Tibial nerve (tissue), 4 donors: ENCODE measurements at places on chromosomes 2 and 18. TPM values are rescaled to one million over a fixed set of nuclear protein-coding genes. Genes with fewer than 3 reads are reported as not detected.

The ALPG gene
- total RNA-seq: not detected

The ITGAV gene
- total RNA-seq: 102 TPM

- DNase-seq: no peak
Observed at GRCh38 chr18:45227001-45227742, 388.1 kb upstream of the SLC14A2 start.

DNA sequence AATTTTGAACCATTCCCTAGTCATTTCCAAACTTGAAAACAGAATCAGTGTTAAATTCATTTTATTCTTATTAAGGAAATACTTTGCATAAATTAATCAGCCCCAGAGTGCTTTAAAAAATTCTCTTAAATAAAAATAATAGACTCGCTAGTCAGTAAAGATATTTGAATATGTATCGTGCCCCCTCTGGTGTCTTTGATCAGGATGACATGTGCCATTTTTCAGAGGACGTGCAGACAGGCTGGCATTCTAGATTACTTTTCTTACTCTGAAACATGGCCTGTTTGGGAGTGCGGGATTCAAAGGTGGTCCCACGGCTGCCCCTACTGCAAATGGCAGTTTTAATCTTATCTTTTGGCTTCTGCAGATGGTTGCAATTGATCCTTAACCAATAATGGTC lies 5.5 kb upstream of the MROH2A start:
- DNase-seq: no peak

DNA sequence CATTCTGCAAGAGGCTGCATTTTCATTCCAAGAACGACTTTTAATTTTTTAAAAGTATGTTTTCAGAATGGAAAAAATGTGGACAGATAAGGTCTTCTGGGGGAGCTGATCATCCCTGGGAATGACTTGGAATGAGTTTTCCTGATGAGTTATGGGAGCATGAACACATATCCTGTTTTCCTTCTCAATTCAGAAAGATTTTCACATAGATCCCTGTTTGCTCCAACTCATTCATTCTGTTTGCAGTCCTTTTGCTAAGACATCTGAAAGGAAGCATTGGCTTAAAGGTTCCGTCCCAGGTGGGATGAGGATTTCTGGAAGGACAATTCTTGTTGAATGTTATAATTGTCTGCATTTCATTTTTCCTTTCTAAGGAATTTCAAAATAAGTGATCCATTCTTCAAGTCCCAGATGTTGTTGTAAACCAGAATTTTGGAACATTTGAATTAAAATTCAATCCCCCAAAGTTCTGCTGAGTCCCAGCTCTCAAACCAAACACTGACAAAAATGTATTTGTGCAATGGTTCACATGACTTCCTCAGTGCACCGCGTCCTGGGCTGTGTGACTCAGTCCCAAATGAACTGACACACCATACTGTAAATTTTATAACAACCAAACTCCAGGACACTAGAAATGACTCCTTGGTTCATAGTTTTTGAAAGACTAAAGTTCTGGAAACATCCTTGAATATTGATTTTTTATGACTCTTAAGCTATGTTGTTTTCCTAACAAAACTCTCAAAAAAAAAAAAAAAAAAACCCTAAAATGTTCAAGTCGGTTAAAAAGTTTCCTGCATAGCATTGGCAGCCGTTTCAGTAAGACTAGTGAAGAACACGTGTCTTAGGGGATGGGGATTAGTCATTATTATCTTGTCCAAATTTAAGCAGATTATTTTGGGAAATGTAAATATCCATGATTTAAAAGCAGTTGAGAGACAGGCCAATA lies 281.8 kb upstream of the TCF4 start:
- peak; percentile 29 for DNase-seq

DNA sequence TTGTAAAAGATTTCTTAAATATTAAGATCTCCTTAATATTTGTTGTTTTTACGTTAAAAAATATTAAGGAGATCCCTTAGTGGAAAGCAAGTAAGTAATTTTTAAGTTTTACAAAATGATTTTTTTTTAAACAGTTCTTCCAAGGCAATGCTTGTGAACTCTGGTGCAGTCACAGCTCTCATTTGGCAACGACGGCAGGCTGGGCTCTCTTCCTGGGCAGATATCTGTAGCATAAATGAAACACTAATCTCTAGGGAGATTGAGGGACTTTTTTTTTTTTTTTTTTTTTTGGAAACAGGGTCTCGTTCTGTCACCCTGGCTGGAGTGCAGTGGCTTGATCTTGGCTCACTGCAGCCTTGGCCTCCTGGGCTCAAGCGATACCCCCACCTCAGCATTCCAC lies 38.5 kb downstream of the GORASP2 start:
- DNase-seq: no peak

- DNase-seq: no peak
Observed at GRCh38 chr2:65390134-65390533, 42.3 kb downstream of the SPRED2 start.

DNA sequence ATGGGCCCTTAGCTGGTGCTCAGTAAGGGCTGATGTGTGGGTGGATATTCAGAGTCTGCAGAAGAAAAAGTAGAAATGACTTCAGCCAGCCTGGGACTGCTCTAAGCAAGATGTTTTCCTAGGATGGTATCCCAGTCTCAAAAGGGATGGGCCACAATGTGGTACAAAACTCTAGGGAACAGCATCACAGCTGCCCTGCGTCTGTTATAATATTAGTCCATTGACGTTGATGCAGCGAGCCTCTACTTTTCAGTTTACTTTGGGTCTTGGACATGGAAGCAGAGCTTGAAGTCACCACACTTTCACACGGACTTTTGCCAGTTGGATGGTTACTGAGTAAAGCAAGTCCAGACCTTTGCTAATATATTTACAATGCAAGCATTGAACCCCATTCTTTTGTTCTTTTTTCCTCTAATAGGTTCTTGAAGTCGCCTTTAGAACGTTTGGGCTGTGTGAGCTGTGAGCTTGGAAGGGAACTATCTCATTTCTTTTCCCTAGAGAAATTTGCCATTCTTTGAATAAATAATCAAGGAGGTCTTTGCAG lies 105.7 kb downstream of the RDH14 start:
- no peak for DNase-seq
